Liver (tissue), 10 donors: ENCODE measurements at places on chromosomes 11 and 22. TPM values are rescaled to one million over a fixed set of nuclear protein-coding genes. Genes with fewer than 3 reads are reported as not detected.
A peak's percentile ranks its signal among the peaks of the same experiment; 100 is the strongest.

The CSF2RB gene
- 3.0 TPM for total RNA-seq

The CDKN1C gene
- 10.2 TPM for total RNA-seq

The FAM227A gene
- 0.42 TPM for total RNA-seq

The XRCC6 gene
- total RNA-seq, result 148 TPM

The APOBEC3C gene
- 11.9 TPM for total RNA-seq

The ACCSL gene
- 0.09 TPM for total RNA-seq

The OR2AG1 gene
- not detected for total RNA-seq

- H3K27me3 ChIP-seq, result no peaks in the 10 kb centered on the region
- no peak for DNase-seq
- no peaks in the 10 kb centered on the region for H3K4me1 ChIP-seq
- H3K36me3 ChIP-seq, result no peaks in the 10 kb centered on the region
Measured at GRCh38 chr11:105000797-105001196, 22.2 kb downstream of the CASP5 start.

DNA sequence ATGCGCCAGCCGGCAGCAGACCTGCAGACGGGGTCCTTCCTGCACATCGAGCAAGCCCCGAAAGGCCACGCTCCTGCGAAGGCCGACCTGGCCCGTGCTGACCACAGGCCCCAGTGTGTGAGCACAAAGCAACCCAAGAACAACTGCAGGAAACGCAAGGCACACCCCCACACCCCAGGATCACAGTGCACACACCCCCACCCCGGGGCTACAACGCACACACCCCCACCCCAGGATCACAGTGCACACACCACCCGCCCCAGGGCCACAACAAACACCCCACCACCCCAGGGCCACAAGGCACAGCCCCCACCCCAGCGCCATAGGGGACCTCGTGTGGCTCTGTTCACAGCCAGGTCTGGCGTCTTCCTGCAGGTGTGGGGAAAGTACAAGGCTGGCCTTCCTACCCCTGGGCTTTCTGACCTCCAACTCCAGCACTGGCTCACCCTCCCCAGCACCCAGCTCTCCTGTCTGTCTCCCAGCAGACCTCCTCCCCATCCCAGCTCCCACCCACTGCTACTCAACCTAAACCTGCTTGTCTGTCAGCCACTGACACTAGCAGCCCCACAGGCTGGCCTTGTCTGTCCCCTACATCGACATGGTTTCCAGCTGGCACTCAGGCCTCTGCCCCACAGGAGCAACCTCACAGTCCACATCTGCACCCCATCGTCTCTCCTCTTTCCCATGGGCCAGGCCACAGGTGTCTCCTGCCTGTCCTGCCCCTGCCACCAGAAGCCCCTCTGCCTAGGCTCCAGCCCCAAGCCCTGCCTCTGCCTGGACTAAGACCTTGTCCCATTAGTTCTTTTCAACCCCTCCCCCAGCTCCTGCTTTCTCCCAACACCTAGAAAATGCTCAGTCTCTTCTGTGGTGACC is 20.5 kb upstream of the EFCAB6 start:
- H3K27ac ChIP-seq, result no peak overlapping the region
- H3K4me1 ChIP-seq, result peaks cover 7% of the 10 kb centered on the region
- no peaks in the 10 kb centered on the region for H3K27me3 ChIP-seq
- no peak overlapping the region for H3K4me3 ChIP-seq

- no peaks in the 10 kb centered on the region for H3K4me1 ChIP-seq
- H3K4me3 ChIP-seq, result no peak overlapping the region
- no peak overlapping the region for H3K27ac ChIP-seq
- H3K36me3 ChIP-seq, result no peaks in the 10 kb centered on the region
Measured at GRCh38 chr11:120929090-120929489, 94.8 kb upstream of the TBCEL start.

GRCh38 chr22:40853961-40854360 is 2.5 kb downstream of the ST13 start:
- no peaks in the 10 kb centered on the region for H3K27me3 ChIP-seq
- H3K36me3 ChIP-seq, result no peaks in the 10 kb centered on the region
- no peak for DNase-seq
- H3K27ac ChIP-seq, result peak overlapping the region; percentile 97
- peaks cover 42% of the 10 kb centered on the region for H3K4me1 ChIP-seq

- H3K36me3 ChIP-seq, result peaks cover 63% of the 10 kb centered on the region
- H3K27me3 ChIP-seq, result no peaks in the 10 kb centered on the region
- DNase-seq, result no peak
- H3K4me3 ChIP-seq, result no peak overlapping the region
- H3K27ac ChIP-seq, result no peak overlapping the region
Measured at GRCh38 chr11:68792400-68792966, 41.2 kb upstream of the TESMIN start.

GRCh38 chr11:94332814-94333213 is 28.4 kb downstream of the IZUMO1R start:
- no peak for DNase-seq
- no peak overlapping the region for H3K27ac ChIP-seq
- H3K27me3 ChIP-seq, result no peaks in the 10 kb centered on the region
- H3K4me3 ChIP-seq, result no peak overlapping the region
- no peaks in the 10 kb centered on the region for H3K36me3 ChIP-seq

- no peaks in the 10 kb centered on the region for H3K27me3 ChIP-seq
- H3K4me1 ChIP-seq, result peaks cover 4% of the 10 kb centered on the region
- no peak for DNase-seq
- H3K27ac ChIP-seq, result no peak overlapping the region
- H3K4me3 ChIP-seq, result no peak overlapping the region
- no peaks in the 10 kb centered on the region for H3K36me3 ChIP-seq
Measured at GRCh38 chr11:127670374-127671119, 670.0 kb upstream of the KIRREL3 start.

- H3K27ac ChIP-seq, result no peak overlapping the region
- no peaks in the 10 kb centered on the region for H3K36me3 ChIP-seq
- no peak for DNase-seq
- H3K4me1 ChIP-seq, result peaks cover 22% of the 10 kb centered on the region
Measured at GRCh38 chr11:66910016-66910415, 48.2 kb downstream of the PC start.

GRCh38 chr11:118633979-118634378 is 26.6 kb downstream of the PHLDB1 start:
- no peaks in the 10 kb centered on the region for H3K36me3 ChIP-seq
- no peak for DNase-seq
- no peak overlapping the region for H3K27ac ChIP-seq
- no peaks in the 10 kb centered on the region for H3K4me1 ChIP-seq

GRCh38 chr22:44379817-44380755 is 67.3 kb upstream of the SHISAL1 start:
- peaks cover 22% of the 10 kb centered on the region for H3K4me1 ChIP-seq
- no peak overlapping the region for H3K4me3 ChIP-seq
- DNase-seq, result no peak

- no peaks in the 10 kb centered on the region for H3K27me3 ChIP-seq
- H3K27ac ChIP-seq, result no peak overlapping the region
- peaks cover 12% of the 10 kb centered on the region for H3K4me1 ChIP-seq
- no peak overlapping the region for H3K4me3 ChIP-seq
- H3K36me3 ChIP-seq, result no peaks in the 10 kb centered on the region
- DNase-seq, result no peak
Measured at GRCh38 chr11:130156108-130157022, 3.2 kb upstream of the ST14 start.

DNA sequence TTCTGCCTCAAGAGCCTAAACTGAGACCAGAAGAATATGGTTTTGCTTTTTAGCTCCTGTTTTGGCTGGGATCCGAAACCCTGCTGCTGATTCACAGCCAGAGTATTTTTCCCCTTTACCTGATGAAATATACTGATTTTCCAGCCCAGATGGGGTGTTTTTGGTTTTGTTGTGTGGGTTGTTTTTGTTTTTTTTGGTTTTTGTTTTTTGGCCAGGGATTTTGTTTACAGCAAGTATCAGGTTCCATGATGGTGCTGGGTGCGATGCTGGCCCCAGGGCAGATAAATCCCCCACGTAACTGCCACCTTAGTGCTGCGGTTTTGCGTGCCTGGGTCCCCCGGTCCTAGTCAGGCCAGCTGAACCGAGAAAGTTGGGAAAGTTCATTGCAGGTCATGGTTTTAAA is 103.7 kb downstream of the ZBTB16 start:
- no peaks in the 10 kb centered on the region for H3K36me3 ChIP-seq
- no peak for DNase-seq
- H3K27ac ChIP-seq, result peak overlapping the region; percentile 85
- peaks cover 34% of the 10 kb centered on the region for H3K4me1 ChIP-seq
- no peak overlapping the region for H3K4me3 ChIP-seq
